Activated CD8-positive, alpha-beta T cell treated with anti-CD3 and anti-CD28 coated beads, Interleukin-2, amount 10 ng/mL, durations not matched to agents 7 days and 5 days (primary cell): ENCODE measurements at places on chromosomes 1 and 21.

DNA sequence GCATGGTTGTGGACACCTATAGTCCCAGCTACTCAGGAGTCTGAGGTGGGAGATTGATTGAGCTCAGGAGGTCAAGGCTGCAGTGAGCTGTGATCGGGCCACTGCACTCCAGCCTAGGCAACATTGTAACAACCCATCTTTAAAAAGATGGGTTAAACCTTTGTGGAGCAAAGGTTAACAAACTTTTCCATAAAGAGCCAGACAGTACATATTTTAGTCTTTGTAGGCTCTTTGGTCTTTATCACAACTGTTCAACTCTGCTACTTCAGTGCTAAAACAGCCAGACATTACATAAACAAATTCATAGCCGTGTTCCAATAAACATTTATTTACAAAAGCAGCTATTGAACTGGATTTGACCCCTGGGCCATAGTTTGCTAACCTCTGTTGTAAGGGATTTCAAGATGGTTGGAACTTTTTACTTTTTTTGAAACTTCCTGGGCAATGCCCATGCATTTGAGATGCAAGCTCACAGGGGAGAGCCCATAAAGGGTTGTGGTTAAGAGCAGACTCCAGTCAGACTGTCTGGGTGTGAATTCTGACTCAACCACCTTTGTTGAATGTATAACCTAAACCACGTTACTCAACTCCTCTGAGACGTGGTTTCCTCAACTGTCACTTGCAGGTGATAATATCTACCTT, 10.8 kb downstream of the INAVA start:
- H3K4me3 ChIP-seq, result no peak overlapping the region
- peaks cover 30% of the 10 kb centered on the region for H3K27me3 ChIP-seq
- H3K36me3 ChIP-seq, result no peaks in the 10 kb centered on the region
- DNase-seq, result peak; percentile 67
- H3K27ac ChIP-seq, result no peak overlapping the region
- peaks cover 23% of the 10 kb centered on the region for H3K4me1 ChIP-seq

- DNase-seq, result peak; percentile 59
- no peaks in the 10 kb centered on the region for H3K4me1 ChIP-seq
- no peaks in the 10 kb centered on the region for H3K27me3 ChIP-seq
- no peaks in the 10 kb centered on the region for H3K36me3 ChIP-seq
- H3K27ac ChIP-seq, result no peak overlapping the region
Observed at GRCh38 chr1:13228343-13228781, 2.4 kb upstream of the PRAMEF18 start.

- H3K27me3 ChIP-seq, result peaks cover 39% of the 10 kb centered on the region
- peak; percentile 58 for DNase-seq
- no peak overlapping the region for H3K4me3 ChIP-seq
- H3K36me3 ChIP-seq, result no peaks in the 10 kb centered on the region
- H3K4me1 ChIP-seq, result peaks cover 10% of the 10 kb centered on the region
Observed at GRCh38 chr1:100543640-100544039, 5.7 kb downstream of the GPR88 start.

GRCh38 chr1:26391450-26391849, 18.9 kb upstream of the ZNF683 start:
- peak; percentile 78 for DNase-seq
- H3K36me3 ChIP-seq, result no peaks in the 10 kb centered on the region
- peaks cover 3% of the 10 kb centered on the region for H3K27me3 ChIP-seq
